Fibroblast of villous mesenchyme (primary cell): ENCODE measurements at places on chromosomes 3 and 15. TPM values are rescaled to one million over a fixed set of nuclear protein-coding genes. Genes with fewer than 3 reads are reported as not detected.

The ARHGAP11A gene
- total RNA-seq = 14.5 and 25.5 TPM in 2 replicates

DNA sequence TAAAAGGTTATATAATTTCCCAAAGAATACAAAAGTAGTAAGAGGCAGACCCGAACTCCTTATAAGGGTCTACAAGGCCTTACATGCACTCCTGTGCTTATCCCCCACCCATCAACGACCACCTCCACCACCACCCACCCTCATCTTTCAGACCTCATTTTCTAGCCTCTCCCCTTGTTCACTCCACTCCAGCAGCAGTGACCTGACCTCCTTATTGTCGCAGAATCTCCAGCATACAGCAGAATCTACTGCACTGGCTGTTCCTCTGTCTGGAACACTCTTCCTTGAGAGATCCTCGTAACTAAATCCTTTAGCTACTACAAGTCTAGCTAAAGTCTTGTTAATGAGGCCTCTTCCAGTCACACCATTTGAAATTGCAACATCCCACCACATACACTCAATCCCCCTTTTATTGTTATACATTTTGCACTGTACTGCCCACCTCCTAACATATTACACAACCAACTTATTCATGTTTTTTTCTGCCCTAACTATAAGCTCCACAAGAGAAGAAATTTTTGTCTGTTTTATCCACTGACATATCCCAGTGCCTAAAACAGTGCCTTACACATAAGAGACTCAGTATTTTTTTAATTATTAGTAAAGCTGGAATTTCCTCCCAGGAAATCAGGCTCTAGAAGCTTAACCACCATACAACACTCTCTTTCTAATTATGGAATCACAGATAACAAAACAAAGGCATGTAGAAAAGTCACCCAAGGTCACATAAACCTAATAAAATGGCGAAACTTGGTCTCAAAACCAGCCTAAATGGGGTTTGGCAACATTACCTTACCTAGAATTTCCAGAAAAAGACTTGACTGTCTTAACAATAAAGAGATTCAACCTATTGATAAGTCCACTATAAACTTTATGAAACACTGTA, 40.2 kb downstream of the ZNF148 start:
- DNase-seq = peak; percentile 45

DNA sequence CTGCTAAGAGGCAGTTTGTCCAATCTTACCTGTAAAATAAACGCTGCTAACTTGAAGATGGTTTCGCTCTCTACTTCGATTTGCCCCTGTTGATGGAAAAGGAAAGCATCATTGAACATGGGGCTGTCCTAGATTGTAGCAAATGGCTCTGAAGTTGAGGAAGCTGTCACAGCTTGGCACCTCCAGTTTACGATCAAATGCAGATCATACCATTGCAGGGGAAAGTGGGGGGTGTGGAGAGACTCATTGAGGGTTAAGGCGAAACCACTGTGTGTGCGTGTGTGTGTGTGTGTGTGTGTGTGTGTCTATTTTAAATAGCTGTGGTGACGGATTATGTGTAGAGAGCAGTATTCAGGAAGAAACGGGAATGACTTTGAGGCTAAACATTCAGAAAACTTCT, 127.6 kb upstream of the LMOD3 start:
- DNase-seq = peak; percentile 69

- no peak for DNase-seq
These were observed 239.4 kb downstream of the ADAMTSL3 start for GRCh38 chr15:83893308-83893707.

- DNase-seq = no peak
These were observed 175.2 kb downstream of the ALDH1A2 start for GRCh38 chr15:57890351-57890750.
